ENCODE measurements at places on chromosomes 4 and X.

DNA sequence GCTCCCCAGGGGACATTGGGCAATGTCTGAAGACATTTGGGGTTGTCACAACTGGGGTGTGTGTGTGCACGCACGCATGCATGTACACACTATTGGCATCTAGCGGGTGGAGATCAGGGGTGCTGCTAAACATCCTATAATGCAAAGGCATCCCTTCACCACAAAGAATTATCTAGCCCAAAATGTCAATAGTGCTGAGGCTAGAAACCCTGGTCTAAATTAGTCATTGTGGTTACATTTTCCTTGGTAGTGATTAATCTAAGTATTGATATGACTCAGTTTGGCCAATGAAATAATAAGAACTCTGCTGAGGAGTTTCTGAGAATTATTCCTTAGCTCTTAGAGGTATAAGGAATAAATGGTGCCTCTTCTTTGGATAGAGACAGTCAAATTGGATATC, 200.2 kb downstream of the CLCN4 start:
- no peak for DNase-seq

DNA sequence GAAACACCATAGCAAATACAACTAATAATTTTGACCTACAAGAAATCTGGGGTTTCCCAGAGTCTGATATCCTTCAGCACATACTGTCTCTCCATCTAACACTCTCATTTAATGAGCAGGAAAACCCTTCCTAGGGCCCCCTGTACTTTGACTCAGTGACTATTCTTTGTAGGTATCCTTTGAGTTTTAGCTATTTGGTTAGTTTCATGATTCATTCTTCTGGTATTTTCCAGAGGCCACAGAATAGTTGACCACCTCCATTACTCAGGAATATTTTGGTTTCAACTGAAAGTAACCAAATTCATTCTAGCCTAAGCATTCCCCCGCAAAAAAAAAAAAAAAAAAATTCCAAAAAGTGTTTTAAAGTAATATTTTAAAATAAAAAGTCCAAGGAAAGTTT, 140.0 kb downstream of the IDS start:
- no peak for DNase-seq

GRCh38 chrX:39996536-39996935, 101.2 kb downstream of the BCOR start:
- no peak for DNase-seq

DNA sequence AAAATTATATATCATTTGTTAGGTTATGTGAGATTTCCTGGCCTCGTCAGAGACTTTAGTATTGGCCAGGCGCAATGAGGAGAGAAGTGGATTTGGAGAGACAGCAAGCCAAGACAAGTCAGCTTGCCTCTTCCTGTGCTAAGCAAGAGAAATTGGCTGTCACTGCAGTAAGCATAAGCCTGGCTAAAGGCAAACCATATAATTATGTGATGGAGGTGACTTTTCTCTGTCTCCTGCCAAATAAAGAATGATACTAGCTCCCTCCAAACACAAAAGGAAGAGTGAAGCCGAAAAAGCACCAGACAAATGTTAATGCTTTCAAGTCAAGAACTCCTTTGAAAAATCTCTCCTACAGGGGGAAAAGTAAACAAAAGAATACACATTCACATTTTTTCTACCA, 2246.0 kb downstream of the ARAP2 start:
- DNase-seq: no peak

DNA sequence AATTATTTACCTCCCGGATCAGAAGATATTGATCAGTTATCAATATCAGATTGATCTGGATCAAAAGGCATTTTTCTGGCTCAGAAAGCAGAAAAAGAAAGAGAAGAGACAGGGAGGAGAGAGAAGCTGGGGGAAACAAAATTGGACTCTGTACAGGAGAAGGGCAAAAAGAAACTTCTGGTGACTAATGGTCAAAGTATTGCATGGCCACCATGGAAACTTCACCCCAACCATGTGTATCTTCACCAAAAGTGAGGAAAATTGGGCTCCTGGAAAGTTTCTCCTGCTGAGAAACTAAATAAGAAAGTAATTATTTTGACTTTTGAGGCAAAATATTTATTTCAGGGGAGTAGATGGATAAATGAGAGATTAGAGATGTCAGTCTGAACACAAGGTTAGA, 33.9 kb downstream of the RNF150 start:
- no peak for DNase-seq

DNA sequence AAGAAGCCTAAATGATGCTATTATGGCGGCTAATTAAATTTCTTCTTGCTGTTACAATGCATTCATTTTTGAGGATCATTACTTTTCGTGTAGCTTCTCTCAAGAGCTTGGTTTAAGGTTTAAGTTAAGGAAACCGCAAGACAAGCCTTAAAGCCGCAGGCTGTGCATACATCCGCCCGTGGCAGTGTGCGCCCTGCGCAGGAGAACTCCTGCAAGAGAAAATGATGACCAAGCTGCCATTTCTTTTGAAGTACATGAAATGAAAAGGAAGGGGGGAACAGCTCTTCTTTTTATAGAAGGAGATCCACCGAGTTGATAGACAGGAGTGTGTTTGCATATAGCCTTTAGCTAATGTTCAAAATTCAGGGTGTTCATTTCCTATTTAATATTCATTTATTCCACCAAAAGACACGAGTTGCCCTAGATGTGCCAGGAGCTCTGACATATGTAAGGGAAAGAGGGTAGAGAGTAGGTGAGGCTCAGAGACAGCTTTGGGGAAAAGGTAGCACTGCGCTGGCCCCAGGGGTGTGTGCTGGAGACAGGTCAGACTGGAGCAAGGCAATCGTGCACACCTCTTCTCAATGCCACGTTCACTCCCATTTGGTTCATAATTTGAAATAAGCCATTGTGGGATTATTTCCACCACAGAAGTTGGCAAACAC, 112.1 kb upstream of the LDB2 start:
- no peak for DNase-seq

DNA sequence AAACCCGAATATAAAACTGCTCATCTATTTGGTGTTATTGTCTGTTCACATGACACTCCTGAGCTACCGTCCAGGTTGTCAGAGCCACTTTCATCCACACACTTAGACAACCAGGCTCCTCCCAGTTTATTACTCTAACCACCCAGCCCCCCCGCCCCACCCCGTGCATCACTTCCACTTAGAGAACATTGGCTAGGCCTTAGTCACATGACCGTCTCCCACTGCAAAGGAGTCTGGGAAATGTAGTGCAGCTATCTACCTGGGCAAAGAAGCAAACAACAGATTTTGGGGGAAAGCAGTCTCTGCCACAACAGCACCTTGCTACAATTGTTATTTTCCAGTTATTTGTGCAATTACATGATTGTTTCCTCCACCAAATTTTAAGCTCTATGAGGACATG, 57.6 kb upstream of the RBPJ start:
- no peak for DNase-seq
